CD4-positive, alpha-beta T cell treated with Interferon alpha-2 for 1 hour (primary cell): ENCODE measurements at places on chromosomes 3 and 15.
A peak's percentile ranks its signal among the peaks of the same experiment; 100 is the strongest.

DNA sequence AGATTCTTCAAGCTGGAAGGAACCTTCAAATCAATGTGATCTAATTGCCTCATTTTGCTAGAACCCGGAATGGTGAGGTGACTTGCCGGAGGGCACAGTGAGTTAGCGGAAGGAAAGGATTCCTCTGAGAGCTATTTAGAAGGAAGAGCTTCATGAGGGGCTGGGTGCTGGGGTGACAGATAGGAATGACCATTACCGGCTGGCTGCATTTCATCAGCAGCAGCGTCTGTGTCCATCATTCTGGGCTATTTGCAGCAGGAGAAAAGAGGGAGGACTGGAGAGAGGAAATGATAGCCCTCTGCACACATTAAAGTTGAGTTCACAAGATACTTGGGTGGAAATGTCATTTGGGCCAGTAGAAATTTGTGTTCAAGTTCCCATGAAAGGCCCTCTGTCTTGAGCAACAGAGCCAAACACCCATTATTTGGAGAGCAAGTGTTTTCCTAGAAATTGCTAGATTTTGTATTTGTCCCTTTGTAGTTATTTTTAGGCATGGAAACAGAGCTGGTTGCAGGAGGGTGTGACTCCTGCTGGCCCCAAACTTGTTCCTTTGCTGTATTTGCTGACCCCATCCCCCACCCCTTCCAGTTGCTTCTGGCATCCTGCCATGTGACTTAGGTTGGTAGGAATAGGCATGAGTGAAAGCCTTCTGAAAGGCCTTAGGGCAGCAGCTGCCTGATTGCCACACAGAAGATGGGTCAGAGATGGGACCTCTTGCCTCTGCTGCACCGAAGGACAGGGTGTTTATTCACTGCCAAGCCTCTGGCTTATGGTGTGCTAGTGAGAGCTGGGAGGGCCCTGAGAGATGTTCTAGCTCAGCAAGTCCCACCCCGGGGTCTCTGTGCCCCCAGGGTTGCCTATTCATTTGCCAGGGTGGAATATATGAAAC, 87.5 kb upstream of the PLXNA1 start:
- DNase-seq = no peak

GRCh38 chr15:96804754-96805153, 474.3 kb downstream of the NR2F2 start:
- no peak for DNase-seq

GRCh38 chr3:102135316-102135715, 286.0 kb downstream of the NFKBIZ start:
- no peak for DNase-seq

GRCh38 chr3:61808526-61808925, 247.2 kb downstream of the PTPRG start:
- no peak for DNase-seq

DNA sequence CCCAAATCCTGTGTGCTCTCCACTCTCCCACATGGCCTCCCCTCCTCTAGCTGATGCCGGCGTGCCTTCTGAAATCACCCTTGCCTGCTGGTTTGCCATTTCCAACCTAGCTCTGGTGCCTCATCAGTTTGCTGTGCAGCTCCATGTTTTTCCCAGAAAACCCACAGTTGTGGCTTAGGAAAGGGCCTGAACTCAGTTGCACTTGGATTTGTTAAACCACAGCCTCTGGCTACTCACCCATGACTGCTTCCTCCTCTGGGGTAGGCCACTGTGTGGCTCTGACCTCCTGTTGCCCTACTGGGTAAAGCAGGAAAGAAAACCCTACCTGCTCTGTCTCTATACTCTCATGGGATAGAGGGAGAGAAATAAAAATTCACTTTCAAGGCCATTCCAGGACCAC, 97.3 kb downstream of the DAPK2 start:
- DNase-seq = no peak

- no peak for DNase-seq
These were observed 27.8 kb upstream of the ALDH1L1 start for GRCh38 chr3:126208182-126208581.

- no peak for DNase-seq
These were observed 27.9 kb downstream of the ZNF710 start for GRCh38 chr15:90029024-90029423.

DNA sequence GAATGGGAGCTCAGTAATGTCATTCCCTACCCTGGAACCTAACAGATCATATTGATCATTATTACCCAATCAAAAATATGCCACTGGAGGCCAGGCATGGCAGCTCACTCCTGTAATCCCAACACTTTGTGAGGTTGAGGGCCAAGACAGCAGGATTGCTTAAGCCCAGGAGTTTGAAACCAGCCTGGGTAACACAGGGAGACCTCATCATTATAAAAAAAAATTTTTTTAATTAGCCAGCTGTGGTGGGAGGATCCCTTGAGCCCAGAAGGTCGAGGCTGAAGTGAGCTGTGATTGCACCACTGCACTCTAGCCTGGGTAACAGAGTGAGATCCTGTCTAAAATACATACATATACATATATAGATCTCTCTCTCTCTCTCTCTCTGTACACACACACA, 10.2 kb downstream of the IGDCC4 start:
- no peak for DNase-seq

- no peak for DNase-seq
These were observed 48.1 kb downstream of the NTRK3 start for GRCh38 chr15:88208396-88208795.

- DNase-seq = no peak
These were observed 28.4 kb downstream of the GRIP2 start for GRCh38 chr3:14511623-14512280.

- no peak for DNase-seq
These were observed 22.6 kb upstream of the NR2F2 start for GRCh38 chr15:96307856-96308394.

DNA sequence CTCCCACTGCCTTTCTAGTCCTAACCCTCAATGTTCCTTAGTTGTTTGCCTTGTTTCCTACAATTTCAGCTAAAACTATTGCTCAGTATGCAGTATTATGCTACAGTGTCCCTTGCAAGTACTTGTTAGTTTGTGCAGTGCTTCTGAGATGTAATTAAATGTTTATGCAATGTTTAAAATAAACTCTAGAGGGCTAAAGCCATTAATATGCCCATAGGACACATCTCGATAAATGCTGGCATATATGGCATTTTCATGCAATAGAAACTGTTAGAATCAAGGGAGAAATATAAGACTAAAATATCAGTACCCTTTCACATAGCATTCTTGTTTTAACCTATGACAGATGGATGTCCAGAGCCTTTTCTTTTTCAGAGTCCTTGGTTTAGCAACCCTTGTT, 59.8 kb upstream of the ACKR4 start:
- no peak for DNase-seq

DNA sequence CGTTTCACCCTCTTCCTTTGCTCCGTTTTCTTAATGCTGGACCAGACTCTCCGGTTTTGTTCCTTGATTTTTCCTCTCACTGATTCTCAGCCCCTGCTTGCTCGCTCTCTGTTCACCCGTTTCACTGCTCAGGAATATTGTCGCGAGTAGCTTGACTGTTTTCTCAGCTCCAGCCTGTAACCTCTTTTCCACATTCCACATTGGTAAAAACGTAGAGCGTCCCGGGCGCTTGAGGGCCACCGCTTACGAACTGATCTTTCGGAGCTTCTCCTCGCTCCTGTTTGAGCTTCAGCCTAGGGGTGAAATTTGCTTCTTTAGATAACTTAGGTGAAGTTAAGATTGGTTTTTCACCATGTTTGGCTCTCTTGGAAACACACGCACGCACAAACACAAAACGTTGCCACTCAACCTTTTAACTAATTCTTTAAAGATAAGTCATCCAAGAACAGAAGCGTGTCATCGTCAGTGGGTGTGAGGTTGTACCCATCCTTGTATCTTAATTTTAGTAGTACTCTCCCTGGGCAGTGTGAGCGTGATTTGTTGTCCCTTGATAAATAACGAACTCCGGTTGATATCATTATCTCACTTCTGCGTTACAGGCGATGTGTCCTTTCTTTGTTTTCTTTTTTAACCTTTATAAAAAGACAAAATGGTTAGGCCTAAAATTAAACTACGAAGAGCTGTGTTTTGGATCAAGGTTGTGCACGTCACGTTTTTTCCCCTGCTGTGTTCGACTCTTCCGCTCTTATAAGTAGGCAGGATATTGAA, 1.0 kb downstream of the PAK2 start:
- peak; percentile 25 for DNase-seq

GRCh38 chr3:12229146-12229851, 59.6 kb upstream of the PPARG start:
- DNase-seq = no peak
